Myocyte (in vitro differentiated cells): ENCODE measurements at places on chromosomes 3 and 15.

- DNase-seq = peak; percentile 72
Measured at GRCh38 chr3:105613120-105613519, 246.4 kb downstream of the ALCAM start.

GRCh38 chr3:11323813-11324212 lies 51.6 kb downstream of the ATG7 start:
- no peak for DNase-seq

- DNase-seq = no peak
Measured at GRCh38 chr15:39616731-39617455, 36.0 kb downstream of the THBS1 start.

DNA sequence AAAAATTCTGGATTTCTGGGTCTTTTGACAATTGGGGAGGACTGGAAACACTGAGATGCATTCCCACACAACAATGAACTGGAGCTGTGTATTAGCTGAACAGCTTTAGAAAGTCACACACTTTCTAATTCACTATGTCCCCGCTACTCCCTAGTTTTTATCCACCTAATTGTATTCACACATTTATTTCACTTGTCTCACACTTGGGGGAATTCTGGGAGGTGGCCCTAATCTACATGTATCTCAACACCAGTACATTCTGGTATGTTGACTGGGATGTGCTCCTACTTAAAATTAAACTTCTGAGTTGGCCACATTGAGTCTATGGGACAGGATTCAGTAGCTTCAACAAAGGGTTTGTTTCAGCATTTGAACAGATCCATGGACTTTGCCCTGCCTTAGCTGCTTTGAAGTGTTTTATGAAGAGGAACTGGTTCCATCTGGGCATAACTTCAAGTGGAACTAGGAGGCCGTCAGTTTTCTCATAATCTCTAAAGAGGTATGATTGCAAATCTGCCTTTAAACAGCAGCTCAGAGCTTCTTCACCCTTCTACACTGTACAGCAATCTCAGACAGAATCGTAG lies 106.5 kb upstream of the CMC1 start:
- DNase-seq = no peak

DNA sequence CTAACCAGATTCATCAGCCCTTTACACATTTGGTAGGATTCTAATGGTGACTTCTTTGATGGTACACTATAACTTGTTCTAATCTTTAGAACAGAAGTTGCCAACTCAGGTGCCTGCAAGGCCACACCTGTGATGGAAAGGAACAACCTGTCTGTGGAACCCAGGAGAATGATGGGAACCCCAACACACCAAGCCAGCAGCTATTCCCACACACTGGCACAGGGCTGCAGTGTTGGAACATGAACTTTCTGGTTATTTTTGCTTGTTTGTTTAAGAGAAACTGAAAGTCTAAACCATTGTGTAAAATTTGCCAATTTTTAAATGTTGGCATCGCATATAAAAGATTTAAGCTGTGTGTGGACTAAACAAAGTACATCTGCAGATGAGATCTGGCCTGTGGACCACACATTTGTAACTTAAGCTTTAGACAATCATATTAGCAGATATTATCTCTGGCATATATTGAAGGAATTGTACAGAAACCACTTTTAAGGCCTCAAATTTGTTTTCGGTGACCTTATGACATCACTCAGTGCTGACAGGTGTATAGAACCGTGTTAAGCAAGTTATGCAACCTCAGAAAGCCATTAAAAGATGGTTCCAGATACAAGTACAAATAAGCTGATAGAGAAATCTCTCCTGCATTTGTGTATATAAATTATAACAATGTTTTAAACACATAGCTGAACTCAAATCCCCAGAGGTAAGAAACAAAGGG lies 242.9 kb downstream of the SLC9A9 start:
- DNase-seq = no peak

- DNase-seq = no peak
Measured at GRCh38 chr15:80732167-80732566, 37.1 kb downstream of the ABHD17C start.

GRCh38 chr15:38201714-38202113 lies 50.9 kb upstream of the SPRED1 start:
- DNase-seq = no peak

DNA sequence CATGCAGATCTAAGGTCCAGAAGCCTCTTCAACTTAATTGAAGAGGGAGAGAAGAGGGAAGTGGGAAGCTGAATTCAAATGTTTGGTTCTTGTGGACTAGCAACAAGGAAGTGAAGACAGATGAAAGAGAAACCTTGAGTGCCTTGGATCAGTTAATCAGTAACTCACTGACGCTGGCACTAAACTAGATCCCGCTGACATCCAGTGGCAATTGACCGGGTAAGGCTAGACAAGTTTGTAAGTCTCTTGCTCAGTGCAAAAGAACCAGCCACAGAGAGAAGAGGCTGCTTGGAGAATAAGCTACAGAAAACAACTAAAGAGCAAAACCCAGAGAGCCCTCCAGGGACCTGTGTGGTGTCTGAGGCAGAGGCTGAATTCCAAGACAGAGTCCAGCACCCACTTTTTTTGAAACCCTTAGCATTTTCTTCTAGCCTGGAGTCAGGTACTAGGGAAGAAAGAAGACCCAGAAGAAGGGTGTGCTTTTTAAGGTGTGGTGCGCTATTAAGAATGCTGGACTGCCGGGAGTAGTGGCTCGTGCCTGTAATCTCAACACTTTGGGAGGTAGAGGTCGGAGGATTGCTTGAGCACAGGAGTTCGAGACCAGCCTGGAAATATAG lies 6.9 kb downstream of the PLCH1 start:
- DNase-seq = no peak
